Activated T-helper 17 cell treated with anti-CD3 and anti-CD28 coated beads, Interleukin-2, amount 50 U/mL, for 72 hours (primary cell): ENCODE measurements at places on chromosomes 6 and 20.

- no peak for ATAC-seq
These were observed 199.2 kb upstream of the CDH4 start for GRCh38 chr20:61052776-61053442.

DNA sequence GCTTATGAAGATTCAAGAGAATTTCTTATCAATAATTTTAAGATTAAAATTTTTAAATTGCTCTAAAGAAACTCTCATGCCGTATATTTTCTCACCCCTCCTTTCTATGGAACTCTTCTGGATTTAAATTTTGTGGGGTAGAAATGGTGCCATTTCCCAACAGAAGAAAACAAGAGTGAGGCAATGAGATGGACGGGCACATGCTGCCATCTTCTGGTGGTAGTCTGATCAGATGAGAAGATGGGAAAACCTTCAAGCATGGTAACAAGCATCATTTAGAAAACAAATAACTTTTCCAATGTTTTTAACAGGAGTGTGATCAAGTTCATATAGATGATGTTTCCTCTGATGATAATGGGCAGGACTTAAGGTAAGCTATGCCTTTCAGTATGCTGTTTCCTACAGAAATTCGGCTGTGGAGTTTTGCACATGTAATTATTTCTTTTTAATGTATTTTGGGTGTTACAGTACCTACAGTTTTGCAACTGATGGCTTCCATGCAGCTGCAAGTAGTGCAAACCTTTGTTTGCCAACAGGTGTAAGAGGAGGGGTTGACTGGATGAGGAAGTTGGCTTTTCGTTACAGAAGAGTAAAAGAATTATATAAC lies 271.4 kb downstream of the EYA4 start:
- ATAC-seq = no peak

DNA sequence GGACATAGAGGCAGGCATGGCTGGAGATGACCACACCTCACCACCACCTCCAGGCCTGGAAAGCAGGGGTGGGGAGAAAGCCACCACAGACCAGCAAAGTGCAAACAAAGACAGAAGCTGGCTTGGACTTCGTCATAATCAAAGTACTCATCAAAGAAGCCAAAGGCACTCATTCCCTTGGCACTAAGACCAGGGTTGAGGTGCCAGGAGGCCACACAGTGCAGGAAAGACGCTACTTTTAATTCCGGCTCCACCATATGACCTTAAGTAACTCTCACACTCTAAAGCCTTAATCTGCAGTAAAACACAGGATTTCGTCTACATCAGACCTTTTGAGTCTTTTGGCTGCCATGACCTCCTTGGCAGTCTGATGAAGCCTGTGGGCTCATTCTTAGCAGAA lies 123.1 kb downstream of the HIVEP2 start:
- peak; percentile 31 for ATAC-seq

- no peak for ATAC-seq
These were observed 17.5 kb downstream of the ATXN1 start for GRCh38 chr6:16743664-16744210.

DNA sequence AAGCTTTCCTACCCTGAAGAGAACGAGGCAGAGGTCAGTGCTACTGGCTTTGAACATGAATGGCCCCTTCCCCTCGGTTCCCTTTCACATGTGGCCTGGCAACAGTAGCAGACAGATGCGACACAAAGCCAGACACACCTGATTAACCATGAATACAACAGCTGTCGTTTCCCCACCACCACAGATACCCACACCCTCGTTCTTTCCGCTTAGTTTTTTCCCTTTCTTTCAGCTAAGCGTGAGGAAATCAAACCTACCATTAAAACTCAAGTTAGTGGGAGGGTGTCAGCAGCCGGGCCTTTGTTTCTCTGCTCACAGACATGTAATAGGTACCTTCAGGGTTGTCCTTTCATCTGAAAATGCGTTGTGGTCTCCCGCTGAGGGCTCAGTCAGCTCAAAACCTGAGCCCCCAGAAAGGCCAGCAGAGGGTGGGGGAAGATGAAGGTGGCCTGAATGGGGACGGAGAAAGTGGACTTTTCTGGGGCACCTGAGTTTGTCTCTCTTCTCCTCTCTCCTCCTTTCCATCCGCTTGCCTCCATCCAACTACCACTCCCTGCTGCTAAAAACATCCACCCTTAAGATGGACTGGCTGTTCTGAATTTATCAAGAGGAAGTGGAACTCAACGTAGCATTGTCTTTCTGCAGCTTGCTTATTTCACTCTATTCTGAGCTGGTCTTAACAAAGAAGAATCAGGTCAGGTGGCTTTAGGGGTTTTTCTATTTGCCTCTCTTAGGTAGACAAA lies 516.6 kb upstream of the JARID2 start:
- ATAC-seq = no peak

DNA sequence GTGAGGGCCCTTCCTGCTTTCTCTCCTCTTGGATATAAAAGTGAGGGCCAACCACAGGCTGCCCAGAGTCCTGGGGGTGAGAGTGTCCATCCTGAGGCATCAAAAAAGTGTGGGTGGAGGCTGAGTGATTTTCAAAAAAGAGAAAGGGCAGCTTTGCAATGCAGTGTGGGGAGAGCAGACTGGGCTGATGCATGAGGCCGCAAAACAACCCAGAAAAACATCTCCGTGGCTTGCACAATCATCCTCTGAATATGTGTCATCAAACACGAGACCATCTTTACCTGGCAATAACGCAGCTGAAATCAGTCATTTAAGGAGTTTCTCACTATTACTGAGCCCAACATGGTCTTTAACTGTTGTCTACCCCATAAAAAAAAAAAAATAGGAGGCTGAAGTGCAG lies 191.2 kb upstream of the SOX4 start:
- peak; percentile 95 for ATAC-seq

- ATAC-seq = no peak
These were observed at the start of gene BANF2 for GRCh38 chr20:17699931-17700351. BANF2 (plus strand) TSS chr20:17699966; CDS start chr20:17725026, 25,060 bp downstream.

GRCh38 chr6:15912505-15913400 lies 216.1 kb upstream of the MYLIP start:
- no peak for ATAC-seq

DNA sequence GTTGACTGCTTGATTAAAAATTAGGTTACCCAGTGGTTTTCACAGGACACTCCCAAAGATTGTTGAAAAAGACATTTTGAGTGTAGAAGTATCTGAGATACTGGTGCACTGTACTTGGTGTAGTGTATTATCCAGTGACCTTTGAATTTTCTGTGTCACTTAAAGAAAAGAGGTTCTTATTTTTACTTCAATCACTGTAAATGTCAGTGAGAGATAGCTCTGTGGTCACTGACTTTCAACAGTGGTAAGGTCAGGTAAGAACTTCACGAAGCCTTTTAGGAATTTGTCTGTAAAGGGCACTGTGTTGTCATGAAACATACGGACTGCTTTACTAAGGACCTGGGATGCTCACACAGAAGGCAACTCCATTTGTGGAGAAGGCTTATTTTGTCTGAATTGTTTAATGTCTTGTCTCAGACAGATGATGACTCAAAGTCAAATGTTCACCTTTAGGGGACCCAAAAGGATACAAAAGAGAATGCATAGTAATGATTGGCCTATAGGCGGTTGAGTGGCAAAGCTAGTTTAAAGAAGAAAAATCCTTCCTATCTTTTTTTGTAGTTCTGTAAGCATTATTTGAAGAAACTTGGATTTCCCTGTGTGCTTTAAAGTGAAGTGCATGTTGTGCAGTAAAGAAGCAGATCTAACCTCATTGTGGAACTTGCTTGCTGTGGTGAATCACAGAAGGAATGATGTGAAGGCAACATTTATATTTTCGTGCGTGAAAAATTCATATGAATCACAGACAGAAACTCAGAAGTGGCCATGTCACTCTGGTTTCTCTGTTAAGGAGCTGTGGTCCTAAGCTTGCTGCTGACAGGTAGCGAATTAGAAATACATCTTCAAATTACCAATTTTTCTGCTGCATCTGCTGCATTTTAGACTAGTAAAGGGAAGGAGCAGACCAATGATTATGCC lies 47.3 kb downstream of the ZFAND3 start:
- ATAC-seq = peak; percentile 61

DNA sequence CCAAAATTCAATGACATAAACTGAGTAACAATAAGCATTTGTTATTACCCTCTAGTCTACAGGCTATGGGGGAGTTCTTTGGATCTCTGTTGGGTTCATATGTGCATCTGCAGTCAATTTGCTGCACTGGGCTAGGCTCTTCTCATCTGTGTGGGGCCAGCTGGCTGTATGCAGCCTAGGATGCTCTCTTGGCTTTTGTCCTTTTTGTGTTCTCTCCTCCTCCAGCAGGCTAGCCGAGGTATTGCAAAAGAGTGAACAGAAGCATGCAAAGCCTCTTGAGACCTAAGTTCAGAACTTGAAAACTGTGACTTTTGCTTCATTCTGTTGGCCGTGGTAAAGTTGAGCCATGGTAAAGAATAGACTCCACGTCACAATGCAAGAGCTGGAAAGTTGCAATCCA lies 62.8 kb upstream of the FOXO3 start:
- no peak for ATAC-seq

DNA sequence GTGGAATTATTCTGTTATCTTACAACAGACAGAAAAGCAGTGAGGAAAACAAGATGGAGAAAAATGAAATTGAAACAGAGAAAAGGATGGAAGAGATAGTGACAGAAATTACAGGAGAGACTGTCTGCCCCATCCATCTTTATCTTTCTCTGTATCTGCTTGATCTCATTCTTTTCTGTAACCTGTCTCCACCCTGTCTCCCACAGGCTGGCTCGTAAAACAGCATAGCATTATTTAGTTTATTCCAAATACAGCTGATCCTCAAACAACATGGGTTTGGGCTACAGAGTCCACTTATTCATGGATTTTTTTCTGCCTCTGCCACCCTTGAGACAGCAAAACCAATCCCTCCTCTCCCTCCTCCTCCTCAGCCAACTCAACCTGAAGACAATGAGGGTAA lies 482.3 kb upstream of the JARID2 start:
- ATAC-seq = no peak

DNA sequence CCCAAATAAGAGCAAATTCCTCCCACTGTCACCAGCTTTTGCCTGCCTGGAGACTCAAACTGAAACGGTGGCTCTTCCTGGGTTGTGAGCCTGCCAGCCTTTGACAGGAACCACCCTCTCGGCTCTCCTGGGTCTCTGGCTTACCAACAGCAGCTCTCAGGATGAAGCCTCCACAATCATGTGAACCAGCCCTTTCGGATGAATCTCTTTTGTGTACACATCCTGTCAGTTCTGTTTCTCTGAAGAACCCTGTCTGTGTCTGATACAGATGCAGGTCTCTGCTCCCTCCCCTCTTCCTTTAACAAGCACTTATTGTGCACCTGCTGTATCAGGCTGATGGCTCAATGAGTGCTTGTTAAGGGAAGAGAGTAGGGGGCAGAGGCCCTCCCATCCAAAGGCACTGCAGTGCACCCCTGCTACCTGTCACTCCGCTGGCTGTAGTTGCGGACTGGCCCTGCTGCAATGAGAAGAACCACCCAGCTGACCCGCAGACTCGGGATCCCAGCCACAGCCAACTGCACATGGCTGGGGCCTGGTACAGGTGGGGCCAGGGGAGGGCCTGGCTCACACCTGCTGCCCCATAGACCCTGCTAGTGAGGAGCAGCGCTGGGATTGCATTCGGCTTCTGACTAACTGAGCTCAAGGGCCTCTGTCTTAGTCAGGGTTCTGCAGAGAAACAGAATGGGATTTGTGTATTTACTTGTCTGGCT lies 120.1 kb upstream of the PMEPA1 start:
- no peak for ATAC-seq

DNA sequence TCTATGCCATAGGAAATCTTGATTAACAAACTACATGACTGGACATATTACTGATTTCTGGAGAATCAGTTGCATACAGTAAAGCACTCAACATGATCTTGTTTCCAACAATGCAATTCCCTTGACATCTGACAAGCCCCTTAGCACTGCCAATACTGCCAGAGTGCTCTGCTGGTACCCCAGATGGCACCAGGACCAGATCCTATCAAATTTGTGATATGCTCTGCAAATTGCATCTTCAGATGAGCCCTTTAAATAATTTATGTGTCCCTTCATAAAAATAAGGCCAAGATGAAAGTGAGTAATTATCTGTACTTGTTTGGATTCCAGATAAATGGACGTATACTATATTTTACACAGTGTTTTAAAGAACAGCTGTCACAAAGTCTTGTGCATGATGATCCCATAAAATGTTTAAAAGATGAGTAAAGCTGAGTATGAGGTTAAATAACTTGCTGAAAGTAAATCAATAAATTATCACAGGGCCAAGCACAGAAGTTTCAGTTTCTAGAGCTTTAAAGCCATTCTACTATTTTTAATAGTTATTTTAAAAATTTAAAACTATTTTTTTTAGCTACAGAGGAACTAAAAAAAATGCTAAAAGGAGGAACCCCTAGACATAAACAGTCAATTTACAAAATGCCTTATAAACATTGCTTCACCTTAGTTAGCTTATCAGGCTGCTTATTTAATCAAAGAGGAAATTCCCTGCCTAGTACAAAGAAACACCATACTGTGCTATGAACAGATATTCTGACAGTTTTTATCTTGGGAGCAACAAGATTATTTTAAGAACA lies 42.1 kb downstream of the NUDT3 start:
- ATAC-seq = no peak

DNA sequence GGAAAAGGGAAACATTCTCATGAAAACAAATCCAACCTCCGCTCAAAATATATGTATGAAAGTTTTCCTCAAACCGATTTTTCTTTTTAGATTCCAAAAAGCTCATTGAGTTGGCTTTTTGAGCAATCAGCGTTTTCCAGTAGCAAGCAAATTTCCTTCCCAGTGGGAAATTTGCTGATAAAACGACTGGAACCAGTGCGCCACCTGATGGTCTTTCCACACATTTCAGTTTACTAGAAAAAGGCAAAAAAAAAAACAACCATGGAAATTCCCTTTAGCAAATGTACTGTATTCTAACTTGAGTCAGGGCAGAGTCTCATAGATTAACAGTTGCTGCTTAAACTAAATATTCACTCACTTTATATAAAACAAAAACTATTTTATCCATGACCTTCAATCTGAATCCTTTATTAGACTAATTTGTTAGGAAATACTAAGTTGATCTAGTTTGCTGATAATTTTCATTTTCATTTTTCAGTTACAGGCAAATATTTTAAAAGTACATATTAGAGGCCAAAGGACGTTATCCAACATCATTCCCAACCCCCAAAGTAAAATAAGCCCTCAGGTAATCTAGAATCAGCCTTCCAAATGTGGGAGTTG lies 271.5 kb downstream of the FOXA2 start:
- ATAC-seq = no peak

- peak; percentile 69 for ATAC-seq
These were observed 22.6 kb upstream of the HLA-DQB2 start for GRCh38 chr6:32785781-32786533.

- ATAC-seq = peak; percentile 99
These were observed at the start of gene MAVS for GRCh38 chr20:3846740-3847428. MAVS (plus strand) TSS chr20:3846834; CDS start chr20:3854625, 7,791 bp downstream.

GRCh38 chr20:39067526-39068216 lies 105.5 kb downstream of the DHX35 start:
- no peak for ATAC-seq

GRCh38 chr6:11537229-11538051 lies at the start of gene TMEM170B:
TMEM170B (plus strand) TSS chr6:11537749; CDS start chr6:11538278, 529 bp downstream.
- peak; percentile 94 for ATAC-seq

- ATAC-seq = no peak
These were observed 2.6 kb upstream of the WFDC5 start for GRCh38 chr20:45117581-45117980.
